ENCODE measurements at places on chromosomes 12 and 14.
A peak's percentile ranks its signal among the peaks of the same experiment; 100 is the strongest.

GRCh38 chr12:123109319-123109772 lies 41.5 kb downstream of the PITPNM2 start:
- no peak for DNase-seq

- peak; percentile 80 for DNase-seq
These were observed 14.7 kb downstream of the ITGA5 start for GRCh38 chr12:54404061-54405004.

DNA sequence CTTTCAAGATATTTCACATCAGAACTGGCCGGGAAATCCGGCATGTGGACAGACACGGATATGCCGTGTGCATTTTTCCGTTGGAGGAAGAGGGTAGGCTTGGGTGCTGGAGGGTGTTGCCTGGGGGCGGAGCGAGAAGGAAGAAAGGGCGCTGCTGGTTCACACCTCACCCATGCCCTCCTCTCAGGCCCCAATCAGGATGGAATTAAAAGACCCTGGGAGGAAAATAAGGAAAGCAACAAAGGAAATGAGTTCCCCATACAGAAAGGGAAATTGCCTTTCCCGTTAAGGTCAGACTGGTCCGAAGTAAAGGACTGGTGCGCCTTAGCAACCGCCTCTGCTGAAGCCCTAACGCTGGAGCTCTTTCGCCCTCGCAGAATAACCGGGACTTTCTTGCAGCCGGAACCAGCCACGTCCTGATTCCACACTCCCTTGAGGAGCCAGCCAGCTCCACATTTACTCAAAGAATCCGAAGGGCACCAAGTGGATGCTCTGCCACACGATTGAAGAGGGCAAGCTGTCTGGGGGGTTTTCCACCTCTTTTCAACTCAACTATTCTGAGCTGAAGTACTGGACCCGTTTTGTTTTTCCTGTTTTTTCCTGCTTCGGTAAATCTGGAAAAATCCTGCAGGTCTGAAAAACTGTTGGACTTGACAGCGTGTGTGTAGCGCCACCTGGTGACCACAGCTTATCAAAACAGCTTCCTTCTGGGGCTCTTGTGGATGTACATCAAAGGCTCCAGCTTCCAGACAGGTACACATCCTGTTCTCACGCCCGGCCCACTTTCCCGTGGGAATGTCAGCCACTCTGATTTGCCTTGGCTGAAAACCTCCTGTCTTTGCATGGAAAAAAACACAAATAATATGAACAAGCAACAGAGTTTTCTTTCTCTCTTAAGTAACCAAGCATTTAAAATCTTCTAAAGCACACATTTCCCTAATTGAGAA lies 37.6 kb upstream of the BCL2L14 start:
- peak; percentile 94 for DNase-seq

DNA sequence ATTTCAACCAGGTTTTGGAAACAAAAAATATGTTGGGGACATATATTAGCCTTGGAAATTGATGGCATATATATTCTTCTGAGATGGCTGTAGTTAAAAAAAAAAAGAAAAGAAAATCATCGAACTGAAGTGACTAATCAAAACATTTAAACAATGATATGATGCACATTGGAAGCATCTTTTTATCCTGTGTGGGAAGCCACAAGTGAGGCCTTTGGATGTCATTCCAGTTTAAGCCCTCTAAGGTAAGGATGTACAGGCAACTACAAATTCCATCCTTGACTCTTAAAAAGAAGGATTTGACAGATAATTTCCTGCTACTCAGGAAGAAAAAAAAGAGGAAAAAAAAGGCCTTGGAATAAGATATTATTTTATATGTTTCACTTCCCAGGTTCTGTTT lies 9.6 kb upstream of the PTPRB start:
- DNase-seq, result peak; percentile 57

GRCh38 chr12:48106681-48107613 lies 1.1 kb upstream of the SENP1 start:
- no peak for DNase-seq

DNA sequence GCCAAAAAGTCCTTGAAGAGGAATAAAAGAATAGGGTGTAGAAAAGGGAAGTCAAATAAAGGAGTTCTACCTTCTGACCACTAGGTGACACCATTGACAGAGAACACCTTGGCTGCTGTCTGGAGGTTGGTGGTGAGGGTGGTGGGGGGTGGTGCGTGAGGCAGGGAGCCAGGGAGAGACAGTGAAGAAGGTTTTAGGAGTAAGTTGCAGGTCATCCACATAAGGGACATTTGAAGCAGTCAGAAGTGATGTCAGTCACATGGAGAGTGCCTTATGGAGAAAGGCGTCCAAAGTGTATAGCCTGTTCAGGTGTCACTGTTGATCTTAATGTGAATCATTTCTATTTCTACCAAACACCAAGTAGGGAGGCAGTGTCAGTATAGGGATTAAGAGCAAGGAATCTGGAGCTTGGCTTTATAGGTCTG lies 279.3 kb upstream of the DDHD1 start:
- DNase-seq, result peak; percentile 65

DNA sequence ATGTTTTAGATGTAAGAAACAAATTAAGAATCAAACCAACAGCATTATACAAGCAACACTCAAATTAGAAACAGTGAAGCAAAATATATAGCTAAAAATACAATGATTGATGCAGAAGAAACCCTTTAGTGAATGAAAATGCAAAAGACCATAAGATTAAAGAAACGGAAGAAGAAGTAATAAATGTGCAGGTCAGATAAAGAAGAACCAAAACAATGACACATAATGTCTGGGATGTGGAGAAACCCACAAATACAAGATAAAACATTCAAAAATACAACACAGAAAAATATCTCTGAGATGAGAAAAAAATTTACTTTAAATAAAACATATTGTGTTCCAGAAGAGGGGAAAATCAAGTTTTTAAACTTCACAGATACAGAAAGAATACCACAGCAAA lies 73.4 kb upstream of the AVPR1A start:
- DNase-seq, result no peak

DNA sequence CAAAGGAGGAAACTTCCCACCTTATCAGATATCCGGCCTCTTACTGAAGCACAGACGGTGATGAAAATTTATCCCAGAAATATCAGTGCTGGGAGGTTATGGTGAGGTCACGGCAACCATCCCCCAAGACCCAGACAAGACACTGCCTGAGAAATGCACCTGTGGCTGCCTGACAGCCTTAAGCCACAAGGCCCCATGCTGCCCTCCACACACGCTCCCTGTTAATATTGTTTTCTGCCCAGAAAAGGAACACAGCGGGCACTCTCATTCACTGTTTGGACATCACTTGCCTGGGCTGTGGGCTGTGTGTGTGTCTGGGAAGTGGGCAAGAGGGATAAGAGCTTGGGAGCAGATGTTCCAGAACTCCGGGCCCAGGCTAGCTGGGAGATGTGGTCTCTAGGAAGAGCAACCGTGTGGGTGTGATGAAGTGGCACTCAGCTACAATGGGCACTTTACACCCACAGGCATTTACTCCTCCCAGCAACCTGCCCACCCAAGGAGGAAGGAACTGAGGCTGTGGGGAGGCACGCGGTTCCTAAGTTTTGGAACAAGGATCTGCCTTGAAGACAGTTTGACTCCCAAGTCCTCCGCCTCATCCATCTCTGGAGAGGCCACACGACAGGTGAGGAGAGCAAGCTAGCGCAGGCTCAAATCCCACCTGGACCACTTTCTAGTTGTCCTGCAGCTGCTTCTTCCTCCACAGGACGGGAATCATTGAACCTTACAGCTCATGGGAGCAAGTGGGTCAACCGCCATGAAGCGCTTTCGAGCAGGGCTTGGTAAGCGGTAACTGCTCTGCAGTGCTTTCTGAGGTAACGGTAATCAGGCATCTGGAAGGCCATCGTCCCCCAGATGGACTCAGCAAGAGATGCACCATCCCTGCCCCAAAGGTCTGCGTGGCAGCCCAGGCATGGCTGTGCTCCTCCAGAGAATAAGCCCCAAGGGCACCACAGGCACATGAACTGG lies 91.4 kb downstream of the CHGA start:
- DNase-seq, result no peak

- peak; percentile 66 for DNase-seq
These were observed 89.2 kb upstream of the TMEM260 start for GRCh38 chr14:56490379-56490778.

DNA sequence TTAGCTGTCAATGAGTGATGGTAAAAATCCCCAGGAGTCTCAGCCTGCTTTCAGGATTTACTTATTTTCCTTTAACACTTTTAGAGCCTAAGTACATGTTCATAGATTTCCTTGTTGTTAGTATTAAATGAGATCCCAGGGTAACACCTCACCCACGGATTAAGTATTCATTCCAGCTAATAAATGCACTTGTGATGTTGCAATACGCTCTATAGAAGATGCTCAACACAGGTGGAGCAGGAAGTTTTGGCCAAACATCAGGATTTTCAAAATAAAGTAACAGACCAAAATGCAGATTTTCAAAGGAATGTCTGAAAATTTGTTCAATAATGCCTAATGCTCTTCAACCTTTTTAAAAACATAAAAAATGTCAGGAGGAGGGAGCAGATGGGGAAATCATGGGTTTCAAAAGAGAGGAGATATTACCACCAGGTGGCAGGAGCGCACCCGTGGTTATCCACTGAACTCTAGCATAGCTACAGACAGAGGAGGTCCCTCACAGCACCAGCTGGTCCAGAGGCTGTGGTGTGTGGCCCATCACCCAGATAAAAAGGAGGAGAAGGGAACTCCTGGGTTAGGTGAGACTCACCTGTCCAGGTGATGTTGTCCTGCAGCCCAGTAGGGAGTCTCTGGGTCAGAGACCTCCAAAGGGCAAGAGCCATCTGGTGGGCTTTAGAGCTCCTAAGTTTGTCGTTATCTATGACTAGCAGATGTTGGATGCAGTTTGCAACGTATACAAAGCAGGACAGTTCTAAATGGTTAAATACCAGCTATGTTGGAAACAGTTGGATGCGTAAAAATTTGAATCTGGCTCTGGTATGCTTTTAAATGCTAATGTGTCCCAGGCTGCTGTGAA lies 1158.4 kb upstream of the TMEM132C start:
- peak; percentile 78 for DNase-seq

DNA sequence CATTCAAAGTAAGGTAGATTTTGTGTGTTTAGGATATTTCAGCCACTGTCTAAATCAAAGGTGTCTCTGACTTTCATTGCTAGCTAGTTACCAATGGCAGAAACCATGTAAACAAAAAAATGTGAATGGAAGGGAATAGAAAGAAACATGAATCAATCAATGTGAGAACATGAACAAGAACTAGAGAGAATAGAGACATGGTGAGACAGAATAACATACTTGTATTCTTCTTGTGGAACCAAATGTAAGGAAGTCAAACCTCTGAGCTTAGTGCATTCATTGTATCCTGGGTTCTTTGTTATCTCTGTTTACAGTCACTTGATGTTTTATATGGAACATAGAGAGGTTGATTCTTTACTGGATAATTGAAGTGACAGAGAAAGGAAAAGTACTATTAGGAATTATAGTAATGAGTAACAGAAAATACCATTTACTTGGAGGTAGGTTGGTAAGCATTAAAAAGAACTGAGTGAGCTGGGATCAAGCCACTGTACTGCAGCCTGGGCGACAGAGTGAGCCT lies 2.6 kb upstream of the WNK1 start:
- no peak for DNase-seq

Measured in choroid plexus epithelial cell (primary cell).